Hepatocyte (in vitro differentiated cells): ENCODE measurements at places on chromosomes 4 and X. TPM values are rescaled to one million over a fixed set of nuclear protein-coding genes. Genes with fewer than 3 reads are reported as not detected.
A peak's percentile ranks its signal among the peaks of the same experiment; 100 is the strongest.

The UBQLN2 gene
- total RNA-seq: 21.2 and 23.8 TPM in 2 replicates

DNA sequence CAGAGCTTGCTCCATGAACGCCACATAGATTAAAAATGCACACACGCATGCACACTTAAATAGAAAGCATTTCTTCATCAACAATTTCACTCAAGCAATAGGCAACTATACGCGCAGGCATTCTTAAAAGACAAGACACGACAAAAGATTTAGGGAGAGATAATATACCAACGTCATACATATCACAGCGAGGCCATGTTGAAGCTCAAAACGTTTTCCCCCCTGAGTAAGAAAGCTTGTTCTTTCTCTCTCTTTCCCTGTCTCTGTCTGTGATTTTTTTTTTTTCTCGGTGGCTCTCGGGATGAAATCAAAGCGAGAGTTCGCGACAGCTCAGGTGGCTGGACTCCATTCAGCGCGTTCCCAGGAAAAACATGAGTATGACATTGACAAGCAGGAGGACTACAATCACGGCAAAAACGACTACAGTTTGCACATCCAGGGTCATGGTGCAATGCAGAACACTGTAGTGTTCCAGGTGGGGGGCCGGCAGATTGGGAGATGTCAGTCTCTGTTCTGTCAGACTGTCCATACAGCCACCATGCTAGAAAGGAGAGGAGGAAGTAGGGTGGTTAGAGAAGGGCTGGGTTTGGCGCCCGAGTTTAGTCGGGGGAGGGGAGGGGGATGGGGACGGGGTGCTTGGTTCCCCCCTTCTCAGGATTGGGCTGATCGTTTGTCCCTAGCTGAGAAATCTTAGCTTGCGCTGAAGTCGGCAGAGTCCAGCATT lies 30.7 kb downstream of the ARHGEF9 start:
- no peaks in the 10 kb centered on the region for H3K36me3 ChIP-seq
- H3K27ac ChIP-seq: peak overlapping the region; percentile 96
- peak; percentile 7 for DNase-seq
- peaks cover 5% of the 10 kb centered on the region for H3K4me1 ChIP-seq
- H3K27me3 ChIP-seq: no peaks in the 10 kb centered on the region

GRCh38 chrX:122770581-122770980 lies 413.5 kb upstream of the GRIA3 start:
- H3K27me3 ChIP-seq: no peaks in the 10 kb centered on the region
- H3K36me3 ChIP-seq: no peaks in the 10 kb centered on the region
- H3K4me3 ChIP-seq: no peak overlapping the region
- DNase-seq: no peak

- no peaks in the 10 kb centered on the region for H3K36me3 ChIP-seq
- peaks cover 8% of the 10 kb centered on the region for H3K4me1 ChIP-seq
- H3K27me3 ChIP-seq: no peaks in the 10 kb centered on the region
These were observed 387.9 kb downstream of the ARHGAP24 start for GRCh38 chr4:85862896-85863295.

GRCh38 chr4:86717651-86718050 lies 123.5 kb downstream of the PTPN13 start:
- no peaks in the 10 kb centered on the region for H3K27me3 ChIP-seq
- H3K4me1 ChIP-seq: no peaks in the 10 kb centered on the region
- H3K27ac ChIP-seq: no peak overlapping the region
- no peaks in the 10 kb centered on the region for H3K36me3 ChIP-seq

- no peaks in the 10 kb centered on the region for H3K36me3 ChIP-seq
- H3K27me3 ChIP-seq: no peaks in the 10 kb centered on the region
- H3K27ac ChIP-seq: no peak overlapping the region
- H3K4me1 ChIP-seq: no peaks in the 10 kb centered on the region
- H3K4me3 ChIP-seq: no peak overlapping the region
These were observed 90.4 kb upstream of the RAB40AL start for GRCh38 chrX:102846544-102847236.

GRCh38 chrX:150663073-150663472 lies 30.1 kb upstream of the MTMR1 start:
- H3K27ac ChIP-seq: no peak overlapping the region
- DNase-seq: no peak
- H3K36me3 ChIP-seq: no peaks in the 10 kb centered on the region
- no peak overlapping the region for H3K4me3 ChIP-seq
- H3K27me3 ChIP-seq: no peaks in the 10 kb centered on the region
